Activated naive CD4-positive, alpha-beta T cell treated with anti-CD3 and anti-CD28 coated beads for 36 hours (primary cell): ENCODE measurements at places on chromosomes 5 and 9. TPM values are rescaled to one million over a fixed set of nuclear protein-coding genes. Genes with fewer than 3 reads are reported as not detected.

GRCh38 chr5:158462349-158463114, 603.6 kb upstream of the CLINT1 start:
- H3K4me1 ChIP-seq = peaks cover 12% of the 10 kb centered on the region
- no peak for DNase-seq
- H3K36me3 ChIP-seq = no peaks in the 10 kb centered on the region
- no peak overlapping the region for H3K4me3 ChIP-seq

LHX3 gene
- not detected for total RNA-seq

DNA sequence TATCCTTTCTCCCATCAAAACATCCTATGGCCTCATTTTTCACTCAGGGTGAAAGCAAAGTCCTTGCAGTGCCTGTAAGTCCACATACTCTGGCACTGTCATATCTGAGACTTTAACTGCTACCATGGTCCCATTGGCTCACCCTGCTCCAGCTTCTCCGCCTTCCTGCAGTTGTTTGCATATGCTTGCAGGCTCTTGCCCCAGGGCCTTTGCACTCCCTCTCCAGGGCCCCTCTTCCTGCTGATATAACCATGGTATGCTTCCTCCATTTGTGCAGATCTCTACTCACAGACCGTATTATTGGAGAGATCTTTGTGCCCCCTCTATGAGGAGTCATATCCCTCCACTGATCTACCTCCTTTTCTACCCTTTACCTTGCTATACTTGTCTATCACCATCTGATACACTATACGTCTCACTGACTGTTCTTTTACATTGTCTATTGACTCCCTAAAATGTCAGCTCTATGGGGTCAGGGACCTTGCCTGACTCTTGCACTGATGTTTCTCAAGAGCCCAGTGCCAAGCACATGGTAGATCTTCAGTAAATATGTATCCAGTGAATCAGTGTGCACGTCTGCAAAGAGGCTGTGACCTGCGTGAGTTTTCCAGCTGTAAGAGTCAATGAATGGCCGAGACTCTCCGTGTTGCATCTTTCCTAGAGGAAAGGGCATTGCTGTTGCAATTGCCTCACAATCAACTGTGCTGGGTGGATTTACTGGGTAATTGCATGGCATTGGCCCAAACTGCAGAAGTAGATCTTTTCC, 81.7 kb upstream of the CPEB4 start:
- H3K36me3 ChIP-seq = no peaks in the 10 kb centered on the region
- no peaks in the 10 kb centered on the region for H3K27me3 ChIP-seq
- no peak overlapping the region for H3K4me3 ChIP-seq
- no peak overlapping the region for H3K27ac ChIP-seq

- H3K27ac ChIP-seq = no peak overlapping the region
- no peaks in the 10 kb centered on the region for H3K36me3 ChIP-seq
- H3K27me3 ChIP-seq = no peaks in the 10 kb centered on the region
- peak; percentile 4 for DNase-seq
- no peaks in the 10 kb centered on the region for H3K4me1 ChIP-seq
Measured at GRCh38 chr5:45796959-45797553, 100.9 kb upstream of the HCN1 start.

DNA sequence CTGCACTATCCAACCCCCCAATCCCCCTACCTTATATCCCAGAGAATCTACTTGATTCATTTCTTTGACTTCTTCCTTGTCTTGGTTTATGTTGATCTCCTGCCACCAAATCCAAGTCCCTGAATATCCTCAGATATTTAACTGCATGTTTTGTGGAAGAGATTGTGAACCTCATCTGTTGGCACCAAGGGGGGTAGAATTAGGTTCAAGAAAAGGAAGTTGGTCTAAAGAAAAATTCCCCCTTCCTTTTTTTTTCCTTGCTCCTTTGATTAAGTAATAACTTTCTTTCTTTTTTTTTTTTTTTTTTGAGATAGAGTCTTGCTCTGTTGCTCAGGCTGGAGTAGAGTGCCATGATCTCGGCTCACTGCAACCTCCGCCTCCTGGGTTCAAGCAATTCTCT, 526 bp upstream of the CD14 start:
- peak overlapping the region; percentile 83 for H3K4me3 ChIP-seq
- H3K27me3 ChIP-seq = peaks cover 9% of the 10 kb centered on the region
- DNase-seq = no peak
- H3K36me3 ChIP-seq = no peaks in the 10 kb centered on the region

- H3K27me3 ChIP-seq = no peaks in the 10 kb centered on the region
- H3K36me3 ChIP-seq = no peaks in the 10 kb centered on the region
- no peak overlapping the region for H3K4me3 ChIP-seq
- no peaks in the 10 kb centered on the region for H3K4me1 ChIP-seq
- DNase-seq = no peak
Measured at GRCh38 chr5:173630724-173631365, 14.4 kb upstream of the BOD1 start.

GRCh38 chr5:80411589-80412219, 3.8 kb downstream of the ZFYVE16 start:
- H3K27ac ChIP-seq = no peak overlapping the region
- H3K4me1 ChIP-seq = peaks cover 14% of the 10 kb centered on the region
- H3K36me3 ChIP-seq = no peaks in the 10 kb centered on the region
- H3K4me3 ChIP-seq = no peak overlapping the region
- no peak for DNase-seq

- no peak within 1 kb of the TSS for H3K27ac ChIP-seq
- peaks cover 16% of the 10 kb centered on the region for H3K27me3 ChIP-seq
- H3K4me1 ChIP-seq = no peaks in the 10 kb centered on the region
- H3K4me3 ChIP-seq = no peak within 1 kb of the TSS
- no peaks in the 10 kb centered on the region for H3K36me3 ChIP-seq
Measured at GRCh38 chr5:35047785-35048404, at the start of gene AGXT2. TSS of gene AGXT2 (minus strand) at chr5:35047949. CDS start at chr5:35047892, 57 bp downstream.

EQTN gene
- not detected for total RNA-seq

NEUROG1 gene
- total RNA-seq = not detected

DNA sequence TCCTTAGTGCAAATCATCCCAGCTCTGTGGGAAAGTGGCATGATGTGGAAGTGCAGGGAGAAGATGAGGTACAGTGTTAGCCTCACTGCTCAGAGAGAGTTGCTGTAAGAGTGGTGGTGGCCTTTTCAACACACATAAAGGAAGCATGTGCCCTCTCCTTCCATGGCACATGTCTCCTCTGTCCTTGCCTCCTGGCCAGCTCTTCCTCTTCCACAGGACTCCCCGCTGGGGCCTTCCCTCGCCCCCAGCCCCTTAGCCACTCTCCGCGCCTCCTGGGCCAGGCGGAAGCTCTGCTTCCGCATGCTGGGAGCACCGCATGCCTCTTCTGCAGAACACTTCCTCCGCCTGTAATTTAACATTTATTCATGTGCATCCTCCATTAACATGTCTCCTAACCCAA, 4.8 kb upstream of the KCNMB1 start:
- no peak overlapping the region for H3K4me3 ChIP-seq
- no peaks in the 10 kb centered on the region for H3K27me3 ChIP-seq
- no peaks in the 10 kb centered on the region for H3K36me3 ChIP-seq
- H3K27ac ChIP-seq = no peak overlapping the region

- H3K36me3 ChIP-seq = no peaks in the 10 kb centered on the region
- no peak overlapping the region for H3K27ac ChIP-seq
- no peak for DNase-seq
- no peak overlapping the region for H3K4me3 ChIP-seq
Measured at GRCh38 chr5:105751908-105752307, 1918.8 kb downstream of the EFNA5 start.

- no peak overlapping the region for H3K4me3 ChIP-seq
- H3K36me3 ChIP-seq = no peaks in the 10 kb centered on the region
- DNase-seq = no peak
- H3K27me3 ChIP-seq = peaks cover 12% of the 10 kb centered on the region
- H3K27ac ChIP-seq = no peak overlapping the region
Measured at GRCh38 chr5:180439911-180440769, 54.0 kb upstream of the CNOT6 start.

TMC1 gene
- total RNA-seq = not detected

TSSK1B gene
- total RNA-seq = not detected

DNA sequence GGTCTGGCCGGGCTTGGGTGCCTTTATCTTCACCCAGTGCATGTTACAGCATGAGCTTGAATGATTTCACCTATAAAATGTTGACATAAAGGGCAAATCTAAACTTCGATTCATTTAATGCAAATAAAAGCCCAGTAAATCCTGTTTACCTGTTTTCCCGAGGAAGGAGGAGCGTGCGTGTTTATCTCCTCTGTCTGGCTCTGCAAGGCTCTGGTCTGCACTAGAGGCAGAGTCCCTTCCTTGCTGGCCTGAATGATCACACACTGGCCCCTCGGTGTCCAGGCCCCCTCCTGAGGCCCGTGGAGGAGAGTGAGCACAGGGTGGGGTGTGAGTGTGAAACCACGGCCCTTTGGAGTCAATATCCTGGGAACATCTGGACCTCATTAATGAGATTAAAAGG, 125.1 kb upstream of the LHFPL2 start:
- H3K4me1 ChIP-seq = peaks cover 7% of the 10 kb centered on the region
- H3K4me3 ChIP-seq = no peak overlapping the region
- peaks cover 6% of the 10 kb centered on the region for H3K36me3 ChIP-seq
- DNase-seq = no peak

DNA sequence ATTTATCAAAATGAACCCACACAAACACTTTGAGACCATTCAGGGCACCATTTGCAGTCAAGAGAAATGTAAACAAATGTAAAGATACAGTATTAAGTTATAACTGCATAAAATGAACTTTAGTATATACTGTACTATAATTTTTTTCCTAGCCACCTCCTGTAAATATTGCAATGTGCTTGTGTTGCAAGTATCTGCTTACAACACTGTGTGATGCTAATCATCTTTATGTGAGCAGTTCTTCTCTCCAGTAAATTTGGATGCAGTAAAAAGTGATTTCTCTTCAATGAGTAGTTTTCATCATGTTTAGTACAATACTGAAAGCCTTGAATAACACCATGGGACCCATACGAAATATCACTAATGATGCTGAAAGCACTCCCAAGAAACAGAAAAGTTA, 9.4 kb downstream of the G3BP1 start:
- peaks cover 26% of the 10 kb centered on the region for H3K36me3 ChIP-seq
- peaks cover 82% of the 10 kb centered on the region for H3K4me1 ChIP-seq
- DNase-seq = no peak

DNA sequence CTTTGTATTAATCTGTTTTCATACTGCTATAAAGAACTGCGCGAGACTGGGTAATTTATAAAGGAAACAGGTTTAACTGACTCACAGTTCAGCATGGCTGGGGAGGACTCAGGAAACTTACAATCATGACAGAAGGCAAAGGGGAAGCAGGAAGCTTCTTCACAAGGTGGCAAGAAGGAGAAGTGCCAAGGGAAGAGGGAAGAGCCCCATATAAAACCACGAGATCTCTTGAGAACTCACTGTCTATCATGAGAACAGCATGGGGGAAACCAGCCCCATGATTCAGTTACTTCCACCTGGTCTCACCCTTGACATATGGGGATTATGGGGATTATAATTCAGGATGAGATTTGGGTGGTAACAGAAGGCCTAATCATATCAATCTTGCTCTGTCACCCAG, 60.9 kb upstream of the CHD1 start:
- no peaks in the 10 kb centered on the region for H3K27me3 ChIP-seq
- H3K27ac ChIP-seq = no peak overlapping the region
- no peak for DNase-seq
- no peaks in the 10 kb centered on the region for H3K36me3 ChIP-seq
- peaks cover 13% of the 10 kb centered on the region for H3K4me1 ChIP-seq

DNA sequence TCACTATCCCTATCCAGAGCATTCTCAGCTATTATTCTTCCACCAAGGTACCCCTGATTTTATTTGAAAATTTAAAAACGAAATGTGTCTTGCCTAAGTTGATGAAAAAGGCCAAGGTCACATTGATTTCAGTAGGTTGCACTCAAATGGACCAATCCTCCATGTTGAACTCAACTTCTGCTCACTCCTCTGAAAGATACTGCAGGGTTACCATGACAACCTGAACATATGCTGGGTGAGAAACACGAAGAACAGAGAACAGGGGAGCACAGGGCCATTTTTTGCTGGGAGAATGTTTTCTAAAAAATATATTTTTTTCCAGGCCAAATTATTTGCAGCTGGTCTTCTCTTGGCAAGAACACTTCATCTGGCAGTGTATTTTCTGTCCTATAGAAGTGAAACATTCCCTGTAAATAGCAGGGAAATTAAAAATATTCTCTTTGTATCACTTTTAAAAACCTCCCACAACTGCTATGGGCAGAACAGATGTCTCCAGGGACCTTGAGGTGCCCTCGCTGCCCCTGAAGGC, 215.9 kb downstream of the NXNL2 start:
- no peaks in the 10 kb centered on the region for H3K27me3 ChIP-seq
- H3K4me1 ChIP-seq = no peaks in the 10 kb centered on the region
- no peak for DNase-seq
- H3K4me3 ChIP-seq = no peak overlapping the region

LCN15 gene
- not detected for total RNA-seq

DNA sequence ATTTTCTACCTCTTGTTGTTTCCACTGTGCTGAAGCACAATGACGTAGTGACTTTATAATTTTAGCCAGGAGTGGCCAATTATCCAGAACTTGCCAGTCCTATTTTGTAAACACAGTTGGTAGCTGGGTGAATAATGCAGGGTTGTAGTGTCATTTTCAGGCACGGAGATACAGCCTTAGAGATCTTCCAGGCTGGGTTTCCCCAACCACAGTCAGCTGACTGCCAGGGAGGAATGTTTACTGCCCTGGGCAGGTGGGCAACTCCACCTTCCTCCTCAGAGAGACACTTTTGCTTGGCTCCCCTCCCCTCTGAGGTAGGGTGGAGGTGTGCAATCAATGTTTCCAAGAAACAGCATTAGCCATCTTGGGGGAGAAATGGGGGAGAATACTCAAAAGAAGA, 228.1 kb upstream of the NR4A3 start:
- DNase-seq = no peak
- peaks cover 12% of the 10 kb centered on the region for H3K27me3 ChIP-seq
- H3K4me1 ChIP-seq = no peaks in the 10 kb centered on the region
- no peak overlapping the region for H3K27ac ChIP-seq

ADAMTS2 gene
- not detected for total RNA-seq

- peak overlapping the region; percentile 34 for H3K27ac ChIP-seq
- no peaks in the 10 kb centered on the region for H3K36me3 ChIP-seq
- H3K4me3 ChIP-seq = no peak overlapping the region
- H3K27me3 ChIP-seq = no peaks in the 10 kb centered on the region
- H3K4me1 ChIP-seq = peaks cover 43% of the 10 kb centered on the region
Measured at GRCh38 chr5:95872346-95873268, 50.1 kb upstream of the GLRX start.

- H3K4me3 ChIP-seq = peak overlapping the region; percentile 75
- H3K27ac ChIP-seq = no peak overlapping the region
- peaks cover 38% of the 10 kb centered on the region for H3K4me1 ChIP-seq
- DNase-seq = peak; percentile 47
- peaks cover 37% of the 10 kb centered on the region for H3K27me3 ChIP-seq
Measured at GRCh38 chr5:95731571-95732554, 727 bp downstream of the RHOBTB3 start.

- DNase-seq = no peak
- no peak overlapping the region for H3K4me3 ChIP-seq
- no peak overlapping the region for H3K27ac ChIP-seq
Measured at GRCh38 chr9:115442054-115442453, 324.1 kb upstream of the TNC start.

- peak; percentile 48 for DNase-seq
- peaks cover 25% of the 10 kb centered on the region for H3K4me1 ChIP-seq
- H3K27ac ChIP-seq = peak overlapping the region; percentile 86
- H3K36me3 ChIP-seq = peaks cover 8% of the 10 kb centered on the region
- H3K27me3 ChIP-seq = no peaks in the 10 kb centered on the region
- H3K4me3 ChIP-seq = peak overlapping the region; percentile 93
Measured at GRCh38 chr9:37466037-37466709, 923 bp upstream of the ZBTB5 start.

OSMR gene
- total RNA-seq = 0.43 TPM

GRCh38 chr9:114434878-114435311, 47.1 kb upstream of the AKNA start:
- no peaks in the 10 kb centered on the region for H3K36me3 ChIP-seq
- H3K4me1 ChIP-seq = peaks cover 2% of the 10 kb centered on the region
- no peaks in the 10 kb centered on the region for H3K27me3 ChIP-seq
- H3K27ac ChIP-seq = no peak overlapping the region

- no peaks in the 10 kb centered on the region for H3K4me1 ChIP-seq
- no peak overlapping the region for H3K4me3 ChIP-seq
- H3K27me3 ChIP-seq = no peaks in the 10 kb centered on the region
Measured at GRCh38 chr9:69260161-69260560, 64.9 kb upstream of the ENTREP1 start.
